ENCODE measurements at places on chromosomes 1 and 21. TPM values are rescaled to one million over a fixed set of nuclear protein-coding genes. Genes with fewer than 3 reads are reported as not detected.

OR2T33 gene
- not detected for total RNA-seq

CSF3R gene
- total RNA-seq, result 0.37 TPM

PTPRF gene
- 1.8 TPM for total RNA-seq

ANKRD35 gene
- total RNA-seq, result 0.40 TPM

MSH4 gene
- total RNA-seq, result 0.40 TPM

LCE2C gene
- total RNA-seq, result not detected

C8B gene
- not detected for total RNA-seq

DIRAS3 gene
- not detected for total RNA-seq

LCE1A gene
- not detected for total RNA-seq

CAPN8 gene
- total RNA-seq, result not detected

CCDC185 gene
- not detected for total RNA-seq

CLDN14 gene
- not detected for total RNA-seq

LCE2A gene
- total RNA-seq, result not detected

MIXL1 gene
- total RNA-seq, result not detected

UBE4B gene
- total RNA-seq, result 33.4 TPM

TCHHL1 gene
- not detected for total RNA-seq

C1orf21 gene
- 12.9 TPM for total RNA-seq

TRPM2 gene
- 31.1 TPM for total RNA-seq

KCNA3 gene
- total RNA-seq, result 68.4 TPM

SH2D2A gene
- total RNA-seq, result 86.0 TPM

MYCL gene
- 0.34 TPM for total RNA-seq

PLEKHA6 gene
- 0.77 TPM for total RNA-seq

MROH7 gene
- not detected for total RNA-seq

SPATC1L gene
- 7.6 TPM for total RNA-seq

AK5 gene
- 7.8 TPM for total RNA-seq

CDCA8 gene
- 67.0 TPM for total RNA-seq

UBE2U gene
- not detected for total RNA-seq

INPP5B gene
- total RNA-seq, result 44.0 TPM

LENEP gene
- total RNA-seq, result 1.9 TPM

SLFNL1 gene
- total RNA-seq, result 0.55 TPM

HPCA gene
- not detected for total RNA-seq

ANGPTL1 gene
- total RNA-seq, result not detected

GLMP gene
- 27.5 TPM for total RNA-seq

All from activated naive CD8-positive, alpha-beta T cell treated with anti-CD3 and anti-CD28 coated beads, Interleukin-2, amount 10 ng/mL, durations not matched to agents 7 days and 5 days (primary cell).